ENCODE measurements at places on chromosomes 3 and 15.

DNA sequence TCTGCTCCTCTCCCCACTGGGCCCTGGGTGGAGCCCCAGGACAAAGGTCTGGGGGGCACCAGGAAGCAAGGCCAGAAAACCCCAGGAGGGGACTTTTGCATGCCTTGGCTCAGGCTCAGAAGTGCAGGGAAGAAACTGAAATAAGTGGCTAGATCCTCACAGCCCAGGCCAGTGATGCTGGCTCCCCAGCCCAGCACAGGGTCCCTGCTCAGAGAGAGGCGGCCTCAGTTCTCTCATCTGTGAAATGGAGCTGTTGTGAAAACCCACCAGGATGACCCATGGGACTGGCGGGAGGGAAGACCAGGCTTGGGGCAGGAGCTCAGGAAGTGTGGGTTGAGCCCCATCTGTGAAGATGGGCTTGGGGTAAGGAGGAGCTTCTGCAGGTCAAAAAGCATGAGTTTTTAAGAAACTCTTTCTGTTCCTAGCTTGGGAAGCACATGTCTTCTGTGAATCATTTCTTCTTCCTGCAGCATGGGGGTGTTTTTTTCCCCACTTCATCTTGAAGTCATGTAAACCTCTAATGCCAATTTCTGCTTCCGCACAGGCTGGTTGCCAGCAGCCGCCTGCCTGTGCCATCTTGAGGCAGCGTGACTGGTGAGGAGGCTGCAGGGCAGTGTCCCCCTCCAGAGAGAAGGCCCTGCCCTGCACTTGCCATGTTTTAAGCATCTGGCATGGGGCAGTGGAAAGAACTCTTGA, 118.6 kb downstream of the SMAD6 start:
- no peak for DNase-seq

- no peak for DNase-seq
Measured at GRCh38 chr3:42224178-42224577, 41.8 kb downstream of the CCK start.

- DNase-seq: no peak
Measured at GRCh38 chr3:16999161-16999560, 114.4 kb downstream of the PLCL2 start.

- no peak for DNase-seq
Measured at GRCh38 chr15:85097725-85098124, 116.1 kb downstream of the PDE8A start.

- DNase-seq: no peak
Measured at GRCh38 chr15:98957655-98958054, 49.9 kb downstream of the PGPEP1L start.

DNA sequence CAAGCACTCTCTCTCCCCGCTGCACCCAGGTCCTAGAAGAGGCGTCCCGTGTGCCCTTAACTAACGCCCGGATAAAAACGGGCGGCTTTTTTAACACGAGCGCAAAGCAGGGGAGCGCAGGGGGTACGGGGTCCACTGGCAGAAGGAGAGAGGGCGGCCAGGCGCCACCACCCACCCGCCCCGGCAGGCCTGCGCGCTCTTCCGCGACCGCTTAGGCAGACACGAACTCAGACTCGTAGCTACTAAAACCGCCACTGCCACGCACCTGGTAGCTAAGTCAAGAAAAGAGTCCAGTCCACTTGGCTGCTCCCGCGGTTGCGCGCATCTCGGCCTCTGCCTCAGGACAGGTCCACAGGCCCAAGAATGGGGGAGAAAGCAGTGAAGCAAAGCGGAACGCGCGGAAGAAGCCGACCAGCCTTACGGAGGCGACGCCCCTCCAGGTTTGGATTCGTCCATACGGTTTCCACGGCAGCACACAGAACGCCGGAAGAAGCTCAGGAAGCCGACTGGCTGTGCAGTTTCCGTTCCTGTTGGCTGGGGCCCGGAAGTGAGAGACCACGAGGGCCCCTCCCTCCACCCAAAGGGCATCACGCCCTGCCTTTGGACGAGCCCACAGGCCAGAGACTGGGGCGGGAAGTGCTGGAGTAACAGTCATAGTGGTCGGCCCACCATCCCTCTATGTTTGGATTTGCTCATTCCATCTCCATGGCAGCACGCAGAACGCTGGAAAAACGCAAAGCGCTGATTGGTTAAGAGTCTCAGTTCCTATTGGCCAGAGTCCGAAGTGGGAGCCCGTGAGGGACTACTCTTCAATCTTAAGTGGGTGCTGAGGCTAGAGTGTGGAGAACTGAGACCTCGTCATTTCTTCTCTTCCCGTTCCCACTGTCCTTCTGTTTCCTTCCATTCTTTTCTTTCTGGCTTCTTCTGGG, at the start of gene ULK4:
ULK4 (minus strand) TSS at position 353 of the 929 bp plus-strand sequence. CDS start 7,344 bp downstream, outside the sequence.
- peak; percentile 91 for DNase-seq

DNA sequence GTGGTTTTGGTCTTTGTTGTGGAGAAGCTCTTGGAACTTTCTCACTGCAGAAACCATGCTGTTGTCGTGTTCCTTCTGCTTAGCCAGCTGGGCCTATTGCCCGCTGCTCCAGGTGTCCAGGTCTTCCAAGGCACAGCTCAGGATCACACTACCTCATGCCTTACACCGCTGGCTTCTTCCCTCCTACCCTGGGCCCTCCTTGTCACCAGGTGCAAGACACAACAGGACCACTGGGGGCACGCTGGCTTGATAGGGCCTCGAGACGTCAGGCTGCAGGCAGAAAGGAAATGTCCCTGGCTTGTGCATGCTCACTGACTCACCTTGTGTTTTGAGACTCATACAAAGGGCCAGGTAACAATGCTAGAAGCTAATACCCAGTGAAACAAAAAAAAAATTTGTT, 32.3 kb downstream of the PAQR9 start:
- DNase-seq: no peak

- DNase-seq: no peak
Measured at GRCh38 chr3:26960382-26960781, 337.8 kb downstream of the LRRC3B start.

DNA sequence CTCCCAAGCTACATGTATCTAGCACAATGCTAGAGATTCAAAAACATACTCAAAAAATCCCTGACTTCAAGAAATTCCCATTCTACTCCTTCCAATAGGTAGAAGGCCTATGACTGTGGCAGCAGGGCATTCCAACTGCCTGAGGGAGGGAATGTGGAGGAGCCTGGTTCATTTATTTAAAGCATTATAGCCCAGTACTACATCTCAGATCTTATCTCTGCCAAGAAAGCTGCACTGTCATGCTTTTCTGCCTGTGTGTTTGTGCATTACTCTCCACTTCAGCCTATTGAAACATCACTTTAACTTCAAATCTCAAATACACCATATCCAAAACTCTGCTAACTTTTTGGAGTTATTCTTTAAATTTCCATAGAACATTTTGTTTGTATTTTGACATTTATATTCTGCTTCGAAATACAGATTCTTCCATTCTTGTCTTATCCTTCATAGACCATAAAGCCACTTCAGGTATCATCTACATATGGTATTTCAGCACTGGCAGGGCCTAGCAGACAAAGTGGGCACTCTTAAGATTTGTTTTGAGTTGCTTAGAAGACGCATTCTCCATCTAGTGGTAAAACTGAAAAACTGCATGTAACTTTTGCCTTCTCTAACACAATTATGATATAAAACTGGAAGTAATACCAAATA, 59.1 kb upstream of the NEDD4 start:
- DNase-seq: no peak

DNA sequence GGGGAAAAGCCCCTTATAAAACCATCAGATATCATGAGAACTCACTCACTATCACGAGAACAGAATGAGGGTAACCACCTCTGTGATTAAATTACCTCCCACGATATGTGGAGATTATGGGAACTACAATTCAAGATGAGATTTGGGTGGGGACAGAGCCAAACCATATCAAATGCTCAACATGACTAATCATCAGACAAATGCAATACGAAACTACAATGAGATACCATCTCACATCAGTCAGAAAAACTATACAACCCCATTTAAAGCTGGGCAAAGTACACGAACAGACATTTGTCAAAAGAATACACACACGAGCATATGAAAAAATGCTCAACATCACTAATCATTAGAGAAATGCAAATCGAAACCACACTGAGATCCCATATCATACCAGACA, 67.7 kb downstream of the SCAPER start:
- DNase-seq: no peak

GRCh38 chr3:47664519-47664918, 85.9 kb upstream of the CSPG5 start:
- DNase-seq: no peak

- DNase-seq: no peak
Measured at GRCh38 chr3:142418926-142419592, 28.8 kb downstream of the XRN1 start.

DNA sequence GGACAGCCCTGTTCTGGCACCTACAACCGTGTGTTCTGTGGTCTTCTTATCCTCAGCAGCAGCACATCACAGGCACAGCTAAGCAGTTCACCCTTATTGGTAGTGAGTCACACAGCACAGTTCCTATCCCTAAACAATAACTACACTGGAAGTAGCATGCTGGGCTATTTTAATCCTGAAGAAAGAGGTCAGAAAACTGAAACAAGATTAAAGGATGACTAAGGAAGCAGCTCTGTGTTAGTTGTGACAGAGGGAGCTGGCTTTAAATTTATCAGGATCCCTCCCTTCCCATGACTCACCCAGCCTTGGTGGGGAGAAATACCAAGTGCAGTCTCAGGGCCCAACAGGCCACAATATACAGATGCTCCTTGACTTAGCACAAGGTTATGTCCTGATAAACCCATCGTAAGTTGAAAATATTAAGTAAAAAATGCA, 144.3 kb downstream of the ERC2 start:
- no peak for DNase-seq

GRCh38 chr3:152607179-152607578, 227.8 kb upstream of the P2RY1 start:
- no peak for DNase-seq

- no peak for DNase-seq
Measured at GRCh38 chr3:15223685-15224572, 17.9 kb downstream of the CAPN7 start.

DNA sequence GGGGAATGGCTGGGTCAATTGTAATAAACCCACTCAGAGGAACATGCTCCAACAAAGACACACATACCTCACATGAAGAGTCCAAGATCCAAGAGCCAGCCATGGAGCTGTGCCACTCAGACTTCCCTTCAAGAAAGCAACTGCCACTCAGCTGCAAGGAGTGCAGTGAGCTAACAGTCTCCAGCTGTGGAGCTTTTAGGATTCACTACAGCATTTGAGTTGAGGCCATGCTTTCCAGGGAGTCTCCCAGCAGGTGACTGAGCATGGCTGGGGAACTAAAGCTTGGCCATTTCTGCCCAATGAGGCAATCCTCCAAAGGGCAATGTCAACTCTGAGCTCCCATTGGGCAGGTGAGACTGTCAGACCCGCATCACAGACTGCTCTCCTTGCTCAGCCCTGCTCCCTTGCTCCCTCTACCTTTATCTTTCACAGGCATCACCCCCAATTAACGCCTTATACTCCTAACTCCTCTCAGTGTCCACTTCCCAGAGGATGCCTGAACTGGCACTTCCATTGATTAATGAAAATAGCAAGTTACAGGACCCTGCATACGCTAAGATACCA, 165.3 kb upstream of the CTNNB1 start:
- DNase-seq: no peak

GRCh38 chr3:24985668-24986067, 442.4 kb upstream of the RARB start:
- DNase-seq: no peak

DNA sequence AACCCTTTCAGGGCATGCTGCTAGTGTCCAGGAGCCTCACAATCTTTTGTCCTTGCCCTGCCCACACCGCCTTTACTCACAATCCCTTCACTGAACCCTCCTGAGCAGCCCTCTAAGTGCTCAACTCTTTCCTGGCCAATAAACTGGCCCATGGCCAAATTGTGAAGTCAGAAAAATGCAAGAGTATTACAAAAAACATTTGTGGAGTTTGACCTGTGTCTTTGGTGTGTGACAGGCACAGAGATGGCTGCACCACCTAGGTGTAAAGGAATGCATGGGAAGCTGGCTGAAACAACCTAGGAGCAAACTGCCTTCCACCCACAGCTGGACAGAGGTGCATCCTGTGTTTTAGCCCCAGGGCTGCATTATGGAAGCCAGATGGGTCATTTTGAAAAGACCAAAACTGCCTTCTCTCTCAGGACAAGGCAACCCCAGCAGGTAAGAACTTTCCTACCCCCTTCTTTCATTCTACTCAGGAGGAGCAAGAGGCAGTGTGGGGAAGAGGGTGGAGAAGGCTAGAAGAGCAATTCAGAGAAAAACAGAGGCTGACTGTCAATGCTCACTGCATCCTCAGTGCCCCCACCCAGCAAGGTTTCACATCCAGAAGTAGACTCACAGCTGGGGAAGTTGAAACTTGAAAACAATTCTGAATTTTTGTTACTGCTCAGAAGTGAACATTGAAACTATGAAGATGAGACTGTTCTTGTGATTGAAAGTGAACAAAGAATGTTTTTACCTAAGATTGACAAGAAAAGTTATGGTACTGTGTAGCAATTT, 78.6 kb downstream of the TRIM42 start:
- DNase-seq: no peak

GRCh38 chr3:186084264-186084663, 24.6 kb downstream of the ETV5 start:
- DNase-seq: no peak

GRCh38 chr3:167876620-167877281, 141.2 kb downstream of the SERPINI1 start:
- no peak for DNase-seq

- no peak for DNase-seq
Measured at GRCh38 chr3:8420612-8421011, 81.0 kb upstream of the LMCD1 start.

DNA sequence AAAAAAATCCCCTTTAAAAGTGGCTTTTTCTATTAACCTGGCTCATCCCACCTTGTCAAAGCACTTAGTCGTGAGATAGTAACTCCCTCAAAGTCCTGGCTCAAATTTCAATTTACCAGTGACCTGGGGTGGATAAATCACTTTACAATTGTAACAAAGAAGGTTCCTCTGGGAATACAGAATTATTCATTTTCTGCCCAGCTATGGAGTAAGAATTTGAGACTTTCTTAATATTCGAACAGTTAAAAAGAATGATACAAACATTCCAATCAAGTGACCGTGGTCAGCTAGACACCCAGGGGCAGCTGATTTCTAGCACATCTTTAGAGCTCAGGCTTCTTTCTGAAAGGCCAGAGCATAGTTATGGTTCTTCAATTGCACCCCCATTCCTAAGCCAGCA, 291.0 kb upstream of the TGFBR2 start:
- DNase-seq: no peak

DNA sequence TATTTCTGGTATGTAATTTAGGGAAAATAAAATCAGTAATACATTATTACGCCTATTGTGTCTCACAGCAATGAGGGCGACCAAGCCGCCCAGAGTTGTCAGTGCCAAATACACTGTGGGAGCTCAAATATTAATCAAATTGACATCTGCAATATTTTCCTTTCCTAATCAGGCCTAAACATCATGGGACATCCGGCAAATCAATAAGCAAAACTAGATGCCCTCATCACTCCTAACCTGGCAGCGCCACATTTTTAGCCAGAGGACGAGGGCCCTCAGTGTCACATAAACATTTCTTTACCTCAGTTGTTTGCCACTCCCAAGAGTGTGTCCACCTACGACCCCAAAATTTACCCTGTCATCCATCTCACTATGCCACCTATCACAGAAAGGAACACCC, 64.1 kb downstream of the WDR72 start:
- DNase-seq: no peak

- DNase-seq: no peak
Measured at GRCh38 chr3:17013050-17013449, 128.3 kb downstream of the PLCL2 start.
